ENCODE measurements at places on chromosomes 5 and 9.

GRCh38 chr5:131545845-131546244, 89.2 kb downstream of the RAPGEF6 start:
- no peak for DNase-seq

DNA sequence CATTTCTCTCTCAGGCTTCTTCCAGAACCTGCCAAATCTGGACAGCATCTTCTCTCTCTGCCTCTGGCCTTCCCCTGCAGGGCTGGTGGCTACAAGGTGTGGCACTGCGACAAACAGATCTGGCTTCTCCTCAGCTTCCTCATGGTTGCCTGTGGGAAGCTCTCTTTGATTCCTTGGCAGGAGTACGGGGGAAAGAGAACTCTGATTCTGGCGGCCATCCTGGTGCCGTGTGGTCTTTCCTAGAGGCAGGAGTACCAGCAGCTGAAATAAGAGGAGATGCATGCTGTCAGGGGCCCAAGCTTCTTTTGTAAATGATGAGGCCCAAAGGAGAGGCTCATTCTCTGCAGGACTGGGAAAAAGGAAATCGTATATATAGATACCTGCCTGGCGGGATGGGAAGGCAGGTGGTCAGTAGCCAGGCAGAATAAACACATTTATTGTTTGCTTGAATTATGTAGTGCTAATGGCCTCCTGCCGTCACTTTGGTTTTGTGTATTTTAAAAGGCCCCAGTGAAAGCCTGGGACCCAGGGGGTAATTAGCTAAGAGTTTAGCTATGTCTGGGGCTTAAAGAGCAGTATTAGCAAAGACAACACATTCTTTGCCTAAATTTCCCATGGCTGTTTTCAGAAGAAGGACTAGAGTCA, at the start of gene CER1:
Gene CER1 (minus strand): TSS at position 343 of the 645 bp plus-strand sequence. CDS start 61 bp downstream, at position 282.
- DNase-seq, result no peak

DNA sequence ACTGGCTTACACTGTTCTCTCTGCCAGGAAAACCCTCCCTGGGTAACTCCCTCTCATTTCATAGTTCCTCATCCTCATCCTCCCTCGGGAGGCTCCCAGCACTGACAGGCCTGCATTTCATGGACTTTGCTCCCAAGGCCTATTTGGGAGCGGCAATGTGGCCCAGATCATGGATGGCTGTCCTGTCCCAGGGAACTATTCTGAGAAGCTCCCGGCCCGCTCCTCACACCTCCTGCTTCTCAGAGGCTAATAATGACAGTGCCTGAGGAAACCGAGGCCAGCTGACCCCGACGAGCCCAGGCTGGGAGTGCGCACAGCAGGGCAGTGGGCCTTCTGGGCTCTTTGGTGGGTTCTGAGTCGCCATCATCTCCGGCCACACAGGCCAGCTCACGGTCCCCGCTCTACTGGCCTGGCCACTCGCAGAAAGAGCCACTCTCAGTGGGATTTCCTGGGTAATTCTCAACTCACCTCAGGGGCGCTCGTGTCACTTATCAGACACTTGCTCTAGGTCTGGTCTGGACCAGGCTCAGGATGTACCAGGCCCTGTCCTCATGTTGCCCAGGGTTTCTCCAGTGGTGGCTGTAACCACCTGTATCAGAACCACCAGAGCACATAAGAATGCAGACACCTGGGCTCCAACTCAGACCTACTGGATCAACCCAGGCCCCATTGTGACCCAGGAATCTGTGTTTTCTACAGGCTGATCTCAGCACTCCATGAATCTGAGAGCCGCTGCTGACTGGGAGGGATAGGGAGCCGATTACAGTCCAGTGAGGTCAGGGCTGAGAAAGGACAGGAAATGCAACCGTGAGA, 2.0 kb upstream of the DOLPP1 start:
- DNase-seq, result no peak

- no peak for DNase-seq
Observed at GRCh38 chr5:68631884-68632283, 416.3 kb downstream of the PIK3R1 start.

GRCh38 chr9:133460405-133461175, 812 bp downstream of the CACFD1 start:
- peak; percentile 66 for DNase-seq

GRCh38 chr5:145350513-145350912, 484.6 kb downstream of the PRELID2 start:
- no peak for DNase-seq

DNA sequence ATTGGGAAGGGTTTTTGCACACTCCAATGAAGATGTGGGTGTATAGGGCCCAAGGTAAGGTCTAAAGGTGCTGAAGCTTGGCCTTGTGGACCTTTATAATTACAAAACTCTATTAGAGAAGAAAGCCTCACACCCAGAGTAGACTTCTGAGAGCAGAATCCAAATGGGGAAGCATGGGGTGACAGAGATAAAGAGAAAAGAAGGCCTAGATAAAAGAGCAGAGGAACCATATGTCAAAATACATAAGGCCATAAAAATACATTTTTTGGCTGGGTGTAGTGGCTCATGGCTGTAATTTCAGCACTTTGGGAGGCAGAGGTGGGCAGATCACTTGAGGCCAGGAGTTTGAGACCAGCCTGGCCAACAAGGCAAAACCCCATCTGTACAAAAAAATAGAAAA, 27.4 kb upstream of the TCERG1 start:
- no peak for DNase-seq

GRCh38 chr5:103624675-103625074, 62.1 kb upstream of the NUDT12 start:
- no peak for DNase-seq

DNA sequence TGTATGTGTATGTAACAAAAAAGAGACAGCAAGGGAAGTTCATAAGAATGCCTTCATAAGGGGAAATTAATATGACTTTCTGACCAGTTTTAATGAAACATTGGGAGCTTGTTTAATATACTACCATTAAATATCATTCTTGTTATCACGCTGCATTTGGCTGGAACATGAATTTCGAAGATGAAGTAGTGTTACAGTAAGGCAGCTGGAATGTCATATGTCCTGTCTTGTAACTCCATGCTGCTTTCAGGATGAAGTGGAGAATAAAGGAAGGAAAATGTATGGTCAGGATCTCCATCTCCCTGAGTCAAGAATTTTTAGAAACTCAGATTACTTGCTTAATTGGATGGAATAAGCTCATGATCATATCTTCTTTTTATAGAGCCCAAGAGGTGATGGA, 61.5 kb upstream of the DMAC1 start:
- DNase-seq, result no peak

DNA sequence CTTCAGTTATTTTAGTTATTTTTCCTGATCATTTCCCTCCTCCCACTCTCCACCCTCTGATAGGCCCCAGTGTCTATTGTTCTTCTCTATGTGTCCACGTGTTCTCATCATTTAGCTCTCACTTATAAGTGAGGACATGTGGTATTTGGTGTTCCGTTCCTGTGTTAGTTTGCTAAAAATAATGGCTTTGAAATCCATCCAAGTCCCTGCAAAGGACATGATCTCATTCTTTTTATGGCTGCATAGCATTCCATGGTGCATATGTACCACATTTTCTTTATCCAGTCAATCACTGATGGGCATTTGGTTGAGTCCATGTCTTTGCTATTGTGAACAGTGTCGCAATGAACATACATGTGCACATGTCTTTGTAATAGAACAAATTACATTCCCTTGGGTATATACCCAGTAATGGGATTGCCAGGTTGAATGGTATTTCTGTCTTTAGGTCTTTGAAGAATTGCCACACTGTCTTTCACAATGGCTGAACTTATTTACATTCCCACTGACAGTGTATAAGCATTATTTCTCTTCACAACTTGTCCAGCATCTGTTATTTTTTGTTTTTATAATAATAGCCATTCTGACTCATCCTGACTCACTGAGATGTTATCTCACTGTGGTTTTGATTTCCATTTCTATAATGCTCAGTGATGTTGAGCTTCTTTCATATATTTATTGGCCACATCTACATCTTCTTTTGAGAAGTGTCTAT, 17.2 kb upstream of the DIRAS2 start:
- no peak for DNase-seq

DNA sequence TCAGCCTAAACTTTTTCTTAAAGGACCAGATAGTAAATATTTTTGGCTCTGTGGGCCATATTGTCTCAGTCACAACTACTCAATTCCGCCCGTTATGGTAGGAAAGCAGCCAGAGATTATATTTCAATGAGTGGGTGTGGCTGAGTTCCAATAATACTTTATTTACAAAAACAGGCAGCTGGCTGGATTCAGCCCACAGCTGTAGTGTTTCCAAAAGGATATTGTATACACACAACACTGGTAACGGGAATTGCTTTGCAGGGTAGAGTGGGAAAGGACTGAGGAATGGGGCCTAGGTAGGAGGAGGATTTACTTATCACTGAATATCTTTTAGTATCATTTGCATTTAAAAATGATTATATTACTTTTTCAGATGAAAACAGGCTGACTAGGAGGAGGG, 21.0 kb downstream of the GCNT4 start:
- DNase-seq, result no peak

Data from muscle of leg (tissue), 16 donors.